ENCODE measurements at places on chromosomes 3 and 15.
A peak's percentile ranks its signal among the peaks of the same experiment; 100 is the strongest.

- DNase-seq: no peak
These were observed 23.2 kb downstream of the SEMA5B start for GRCh38 chr3:123004201-123004918.

DNA sequence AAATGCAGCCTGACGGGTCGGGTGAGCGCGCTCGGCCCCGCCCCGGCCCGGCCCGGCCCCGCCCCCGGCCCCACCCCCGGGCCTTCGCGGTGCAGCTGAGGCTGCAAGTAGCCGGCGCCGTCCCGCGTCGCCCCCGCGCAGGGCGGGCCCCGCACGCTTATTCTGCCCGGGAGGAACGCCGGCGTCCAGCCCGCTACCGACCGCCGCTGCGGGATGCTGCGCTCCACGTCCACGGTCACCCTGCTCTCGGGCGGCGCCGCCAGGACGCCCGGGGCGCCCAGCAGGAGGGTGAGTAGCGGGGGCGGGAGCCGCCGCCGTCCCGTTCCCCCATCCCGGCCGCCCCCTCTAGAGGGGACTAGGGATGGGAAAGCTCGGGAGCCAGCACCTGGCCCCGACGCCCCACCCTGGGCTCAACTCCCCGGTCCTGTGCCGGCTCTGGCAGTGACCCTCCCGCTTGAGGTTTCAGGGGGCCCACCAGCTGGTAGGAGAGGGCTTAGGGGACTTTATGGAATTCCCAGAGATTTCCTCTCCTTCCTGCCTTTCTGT is at the start of gene MYZAP:
Gene MYZAP, plus strand, starts transcription at position 83 of the 546 bp plus-strand sequence. Its CDS starts 131 bp downstream, at position 214.
- DNase-seq: peak; percentile 38

DNA sequence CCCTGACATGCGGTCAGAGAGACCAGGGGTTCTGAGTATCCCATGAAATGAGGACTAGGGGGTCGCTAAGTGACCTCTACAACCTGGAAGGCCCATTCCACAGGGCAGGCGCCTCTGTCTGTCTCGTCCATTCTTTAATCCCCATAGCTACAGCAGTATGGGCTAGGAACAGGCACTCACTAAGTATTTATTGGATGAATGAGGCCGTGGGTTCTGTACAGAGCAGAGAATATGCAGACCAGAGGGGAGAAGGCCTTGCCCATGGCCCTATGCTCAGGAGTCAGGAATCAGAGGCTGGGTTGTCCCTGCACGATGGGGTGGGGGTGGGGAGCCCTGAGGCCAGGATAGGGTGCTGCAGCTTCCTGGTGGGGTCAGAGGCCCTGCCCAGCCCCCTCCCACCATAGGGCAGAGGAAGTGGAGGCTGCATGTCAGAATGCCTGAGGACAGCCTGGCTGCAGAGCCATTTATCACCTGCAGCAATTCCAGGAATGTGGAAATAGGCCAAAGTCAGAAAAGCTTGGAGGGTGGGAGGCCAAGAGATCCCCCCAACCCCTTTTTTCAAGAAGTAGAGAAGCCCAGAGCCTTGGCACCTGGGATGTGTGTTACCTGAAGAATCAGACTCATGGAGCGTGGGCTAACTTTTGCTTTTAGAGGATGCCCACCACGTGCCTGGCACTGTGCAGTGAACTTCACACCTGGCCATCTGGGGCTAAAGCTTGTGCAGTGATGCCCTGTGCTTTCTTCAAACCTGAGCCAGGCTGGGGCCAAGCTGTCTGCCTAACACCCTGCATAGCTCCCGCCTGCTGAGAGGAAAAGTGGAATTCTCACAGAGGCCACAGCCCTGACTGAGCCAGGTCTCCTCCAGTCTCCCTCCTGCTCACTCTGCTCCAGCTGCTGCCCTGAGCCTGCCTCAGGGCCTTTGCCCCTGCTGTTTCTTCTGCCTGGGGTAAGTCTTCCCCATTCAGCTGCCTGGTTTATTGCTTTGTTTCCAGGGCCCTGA is 109.4 kb downstream of the WNT7A start:
- DNase-seq: no peak

GRCh38 chr3:192902549-192902948 is 15.1 kb downstream of the MB21D2 start:
- DNase-seq: no peak

GRCh38 chr15:74406992-74407705 is 26.6 kb downstream of the SEMA7A start:
- no peak for DNase-seq

DNA sequence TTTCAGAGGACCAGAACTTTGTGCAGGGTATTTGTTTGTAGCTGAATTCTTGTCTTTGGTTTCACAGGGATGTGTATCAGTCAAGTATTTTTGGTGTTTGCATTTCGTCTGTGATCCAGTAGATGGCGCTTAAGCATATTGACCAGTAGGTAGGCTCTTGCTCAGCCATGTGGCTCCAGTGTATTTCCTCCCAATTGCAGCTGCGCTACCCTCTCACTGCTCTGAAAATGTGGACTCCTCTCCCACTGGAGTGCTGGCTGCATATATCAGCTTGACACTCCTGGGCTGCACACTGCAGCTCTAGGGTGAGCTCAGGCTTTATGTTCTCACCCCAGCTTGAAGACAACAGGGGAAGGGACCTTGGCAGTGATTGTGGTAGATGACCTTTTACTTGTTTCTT is 1264.3 kb upstream of the ALCAM start:
- DNase-seq: no peak

GRCh38 chr3:52494886-52495495 is at the start of gene STAB1:
Gene STAB1 (plus strand): TSS chr3:52495338. CDS start chr3:52495414, 76 bp downstream.
- no peak for DNase-seq

DNA sequence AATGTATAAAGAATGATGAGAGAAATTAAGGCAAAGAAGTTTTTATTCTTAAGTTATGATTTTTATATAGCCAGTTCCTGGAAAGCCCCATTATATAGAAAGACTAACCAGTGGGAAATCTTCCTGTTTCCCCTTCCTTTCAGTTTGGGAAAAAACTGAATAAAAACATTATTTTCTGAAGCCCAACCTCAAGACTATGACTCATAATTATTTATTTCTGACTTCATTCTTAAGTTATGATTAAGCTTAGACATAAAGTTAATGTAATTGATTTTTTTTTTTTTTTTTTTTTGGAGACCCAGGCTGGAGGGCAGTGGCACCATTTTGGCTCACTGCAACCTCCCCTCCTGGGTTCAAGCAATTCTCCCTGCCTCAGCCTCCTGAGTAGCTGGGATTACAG is 55.8 kb downstream of the TRPC1 start:
- DNase-seq: no peak

GRCh38 chr3:29514170-29514569 is 233.3 kb downstream of the RBMS3 start:
- DNase-seq: no peak

DNA sequence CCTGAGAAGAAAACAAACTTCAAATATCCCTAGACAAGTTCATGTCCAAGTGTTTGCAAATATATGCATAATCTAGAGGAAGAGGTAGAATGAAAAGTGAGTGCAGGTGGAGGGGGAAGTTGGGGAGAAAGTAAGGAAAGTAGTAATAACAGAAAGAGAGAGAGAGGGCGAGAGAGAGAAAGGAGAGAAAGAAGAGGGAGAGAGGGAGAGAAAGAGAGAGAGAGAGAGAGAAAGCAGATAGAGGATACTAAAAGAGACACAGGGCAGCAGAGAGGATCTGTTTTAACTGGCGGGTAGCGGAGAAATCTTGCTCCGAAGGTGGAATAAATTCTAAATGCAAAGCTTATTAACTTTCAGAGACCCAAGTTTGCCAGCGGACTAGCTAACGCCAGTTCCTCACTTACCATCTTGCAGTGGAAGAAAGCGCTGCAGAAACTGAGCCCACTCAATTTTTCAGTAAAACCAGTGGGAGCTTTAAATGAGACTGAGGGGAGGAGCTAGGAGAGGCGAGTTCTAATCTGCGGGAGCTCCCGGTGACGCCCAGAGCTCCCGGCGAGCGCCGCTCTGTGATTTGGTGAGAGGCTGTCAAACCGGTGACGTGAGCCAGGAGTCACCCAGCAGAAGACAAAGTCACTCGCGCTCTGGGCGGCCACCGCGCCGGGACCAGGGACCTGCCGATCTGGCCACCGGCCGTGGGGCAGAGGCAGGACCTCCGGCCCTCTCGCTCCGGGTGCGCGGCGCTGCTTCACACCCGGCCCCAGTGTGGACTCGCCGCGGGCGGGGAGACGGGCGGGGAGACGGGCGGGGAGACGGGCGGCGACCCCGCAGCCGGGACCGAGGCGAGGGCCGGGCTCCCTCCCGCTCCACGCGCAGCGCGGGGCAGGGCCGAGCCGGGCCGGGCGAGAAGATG is at the start of gene GMNC:
Gene GMNC, minus strand, starts transcription at position 486 of the 910 bp plus-strand sequence. Its CDS starts 79 bp downstream, at position 407.
- DNase-seq: no peak

DNA sequence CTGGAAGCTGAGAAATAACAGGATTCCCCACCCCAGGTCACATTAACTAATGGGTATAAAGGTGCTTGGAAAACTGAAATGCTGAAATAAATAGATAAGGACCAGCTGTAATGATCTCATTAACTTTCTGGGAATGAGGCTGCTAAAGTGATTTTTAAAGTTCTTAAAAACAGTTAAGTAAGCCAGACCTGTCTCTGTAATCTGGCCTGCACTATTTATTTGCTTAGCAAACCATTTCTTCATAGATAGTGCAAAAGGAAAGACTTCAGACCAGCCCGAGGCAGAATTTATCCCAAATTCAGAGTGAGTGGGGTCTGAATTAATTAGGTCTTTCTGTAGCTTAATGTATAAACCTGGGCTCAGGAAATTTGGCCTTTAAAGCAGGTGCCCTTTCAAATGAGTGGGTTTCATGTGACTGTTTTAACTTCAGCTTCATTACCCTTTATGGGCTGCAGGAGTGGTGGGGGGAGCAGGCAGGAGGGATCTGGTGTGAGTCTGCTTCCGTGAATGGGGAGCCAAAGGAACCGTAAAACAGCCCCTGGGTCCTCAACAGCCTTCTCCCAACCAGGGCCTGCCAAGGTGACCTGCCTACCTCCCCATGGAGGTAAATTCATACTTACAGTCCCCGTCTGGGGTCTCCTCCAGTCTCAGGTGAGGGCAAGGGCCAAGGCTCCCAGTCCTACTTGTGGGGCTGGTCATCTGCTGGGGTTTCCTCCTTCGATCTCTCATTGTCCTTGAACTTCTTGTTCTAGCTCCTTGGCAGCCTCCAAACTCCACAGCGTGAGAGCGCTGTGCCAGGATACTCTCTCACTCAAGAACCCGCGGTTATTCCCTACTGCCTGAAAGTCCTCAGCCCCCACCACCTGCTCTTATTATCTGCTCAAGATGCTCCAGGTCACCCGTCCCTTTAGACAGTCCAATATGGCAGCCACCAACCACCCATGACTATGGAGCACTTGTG is 31.2 kb downstream of the MAGEF1 start:
- no peak for DNase-seq

GRCh38 chr15:80419546-80419945 is 15.4 kb downstream of the ARNT2 start:
- DNase-seq: no peak

- DNase-seq: no peak
These were observed 172.7 kb upstream of the TRIM42 start for GRCh38 chr3:140505213-140505612.

DNA sequence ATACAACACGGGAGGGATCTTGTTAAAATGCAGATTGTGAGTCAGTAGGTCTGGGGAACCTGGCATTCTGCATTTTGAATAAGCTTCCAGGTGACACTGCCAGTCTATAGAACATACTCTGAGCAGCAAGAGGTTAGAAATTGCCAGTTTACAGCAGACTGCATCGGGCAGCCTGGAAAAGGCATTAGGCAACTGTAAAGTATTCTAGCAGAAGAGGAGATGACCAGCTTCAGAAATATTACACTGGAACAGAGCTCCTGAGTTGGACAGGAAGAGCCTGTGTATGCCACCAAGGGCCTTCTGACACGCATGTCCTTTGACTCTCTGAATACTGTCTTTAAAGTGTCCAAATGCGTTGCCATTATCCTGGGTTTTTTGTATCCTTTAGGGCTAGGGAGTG is 2.5 kb upstream of the ACAN start:
- DNase-seq: no peak

DNA sequence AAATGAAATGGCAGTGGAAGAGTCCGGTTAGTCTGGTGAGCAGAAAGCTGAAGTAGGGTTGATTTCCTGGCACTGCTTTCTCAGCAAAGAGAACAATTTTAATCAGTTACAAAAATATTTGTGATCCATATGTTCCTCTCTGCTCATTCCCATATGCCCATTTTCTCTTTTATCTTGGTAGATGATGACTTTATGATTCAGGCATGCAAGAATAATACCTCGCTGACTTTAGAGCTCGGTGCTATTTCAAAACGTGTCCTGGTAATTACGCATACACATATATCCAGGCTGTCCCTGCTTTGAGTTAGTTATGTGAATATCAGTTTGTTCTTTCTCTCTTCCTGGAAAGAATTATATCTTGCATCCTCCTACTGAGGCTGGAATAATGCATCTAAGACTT is 38.5 kb downstream of the ARPP21 start:
- DNase-seq: no peak

DNA sequence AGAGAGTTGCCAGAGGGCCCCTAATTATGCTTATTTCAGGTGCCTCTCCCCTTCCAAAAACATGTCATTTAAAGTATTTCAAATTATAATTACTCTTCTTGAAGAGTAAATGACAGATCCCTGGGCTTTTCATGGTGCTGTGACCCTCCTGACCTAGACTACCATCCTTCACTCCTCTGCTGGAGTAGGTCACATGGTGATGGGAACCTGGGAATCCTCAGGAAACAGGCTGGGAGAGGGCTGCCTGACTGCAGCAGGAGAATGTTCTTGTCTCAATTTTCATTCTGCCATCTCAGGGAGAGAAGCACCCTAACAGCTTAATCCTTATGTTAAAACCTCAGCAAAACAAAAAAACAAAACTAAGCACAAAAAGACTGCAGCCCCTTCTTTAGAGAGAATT is 24.6 kb downstream of the PGBD4 start:
- no peak for DNase-seq

DNA sequence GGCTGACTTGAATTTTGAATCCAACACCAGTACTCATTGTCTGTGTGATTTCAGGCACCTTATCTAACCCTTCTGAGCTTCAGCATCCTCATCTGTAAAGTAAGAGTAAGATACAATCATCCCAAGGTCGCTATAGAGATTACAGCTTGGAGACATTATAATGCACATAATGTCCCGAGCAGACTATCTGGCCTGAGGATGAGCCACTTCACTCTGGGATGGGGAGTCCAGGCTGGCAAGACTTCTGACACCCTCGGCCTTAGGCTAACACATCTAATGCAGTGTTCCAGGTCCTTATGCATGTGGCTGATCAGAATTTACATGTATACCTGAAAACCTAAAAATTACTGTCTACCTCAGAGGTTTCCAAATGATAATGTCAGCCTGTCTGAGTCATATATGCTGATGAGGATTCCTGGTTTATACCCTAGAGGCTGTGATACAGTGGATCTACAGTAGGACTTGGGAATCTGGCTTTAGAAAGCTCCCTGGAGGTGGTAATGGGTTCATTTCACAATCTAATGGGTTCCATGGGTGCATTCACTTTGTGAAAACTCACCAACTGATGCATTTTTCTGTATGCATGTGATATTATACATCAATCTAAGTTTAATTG is 229.0 kb upstream of the SLCO3A1 start:
- DNase-seq: no peak

DNA sequence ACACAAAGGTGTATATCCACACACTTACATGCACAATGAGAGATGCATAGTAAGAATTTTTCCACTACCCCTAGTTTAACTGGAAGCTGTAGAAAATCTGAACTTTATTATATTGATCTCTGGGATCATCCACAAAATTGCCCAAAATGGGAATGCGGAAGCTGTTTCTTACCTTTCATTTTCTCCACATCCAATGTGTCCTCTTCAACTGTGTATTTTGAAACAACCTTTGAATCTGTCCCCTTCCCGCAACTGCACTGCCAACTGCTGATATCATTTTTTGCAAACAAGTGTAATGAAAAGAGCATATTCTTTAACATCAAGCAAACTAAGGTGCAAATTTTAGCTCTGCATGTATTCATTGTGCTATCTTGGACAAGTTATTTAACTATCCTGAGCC is 427.6 kb upstream of the TPRG1 start:
- DNase-seq: no peak

GRCh38 chr15:65521350-65521749 is 3.9 kb upstream of the DPP8 start:
- DNase-seq: no peak

Data from activated CD4-positive, alpha-beta T cell treated with anti-CD3 and anti-CD28 coated beads, Interleukin-2, amount 50 U/mL, for 1 hour (primary cell).